ENCODE measurements at places on chromosomes 3 and 15. TPM values are rescaled to one million over a fixed set of nuclear protein-coding genes. Genes with fewer than 3 reads are reported as not detected.

Gene COPS2
- 121 TPM for total RNA-seq

Gene GOLGA8T
- total RNA-seq, result not detected

Gene GOLGA8J
- total RNA-seq, result not detected

Gene CLDN1
- total RNA-seq, result 17.7 TPM

Gene GPR176
- 4.1 TPM for total RNA-seq

Gene TMOD3
- 24.5 TPM for total RNA-seq

Gene ZCWPW2
- 1.0 TPM for total RNA-seq

Gene GPR15
- not detected for total RNA-seq

Gene KY
- 222 TPM for total RNA-seq

Gene MASP1
- total RNA-seq, result 12.0 TPM

Gene GOLGB1
- 75.2 TPM for total RNA-seq

Gene GOLGA8H
- 1.0 TPM for total RNA-seq

Gene NANOGP8
- not detected for total RNA-seq

Gene CDHR4
- total RNA-seq, result not detected

Gene NR1I2
- not detected for total RNA-seq

Gene ST3GAL6
- 11.6 TPM for total RNA-seq

Gene FSIP1
- total RNA-seq, result 0.10 TPM

Gene MUC20
- total RNA-seq, result 11.5 TPM

Gene ABTB1
- total RNA-seq, result 20.0 TPM

Gene OR5K2
- not detected for total RNA-seq

Gene GP9
- not detected for total RNA-seq

Gene RGMA
- 36.2 TPM for total RNA-seq

Gene TRH
- total RNA-seq, result 0.62 TPM

Gene DUOXA2
- 1.2 TPM for total RNA-seq

Gene HOMER2
- total RNA-seq, result 38.4 TPM

Gene NR2E3
- total RNA-seq, result 2.2 TPM

Gene EIF4E3
- 15.3 TPM for total RNA-seq

Gene LTF
- total RNA-seq, result 13.0 TPM

Gene CPLX3
- not detected for total RNA-seq

Gene CCNB2
- total RNA-seq, result 13.8 TPM

Gene ADGRG7
- total RNA-seq, result not detected

Gene A4GNT
- not detected for total RNA-seq

Gene KIF15
- 8.8 TPM for total RNA-seq

Gene TRAT1
- total RNA-seq, result not detected

Gene TP63
- total RNA-seq, result 43.2 TPM

Gene LMAN1L
- not detected for total RNA-seq

Gene SCN5A
- 6.1 TPM for total RNA-seq

Gene STRIT1
- total RNA-seq, result 3.9 TPM

Gene CYP1A2
- total RNA-seq, result not detected

Gene CNTN4
- 34.3 TPM for total RNA-seq

Gene TAGLN3
- total RNA-seq, result 1.6 TPM
